ENCODE measurements at places on chromosomes 12 and 14.

- DNase-seq, result no peak
Measured at GRCh38 chr12:52464897-52465296, 8.7 kb downstream of the KRT6C start.

- no peak for DNase-seq
Measured at GRCh38 chr14:96844857-96845570, 47.8 kb downstream of the VRK1 start.

- no peak for DNase-seq
Measured at GRCh38 chr12:25764409-25764808, 194.1 kb upstream of the RASSF8 start.

GRCh38 chr14:68286667-68287066 lies 467.1 kb downstream of the RAD51B start:
- no peak for DNase-seq

GRCh38 chr14:92254786-92255185 lies 68.2 kb upstream of the SLC24A4 start:
- DNase-seq, result no peak

DNA sequence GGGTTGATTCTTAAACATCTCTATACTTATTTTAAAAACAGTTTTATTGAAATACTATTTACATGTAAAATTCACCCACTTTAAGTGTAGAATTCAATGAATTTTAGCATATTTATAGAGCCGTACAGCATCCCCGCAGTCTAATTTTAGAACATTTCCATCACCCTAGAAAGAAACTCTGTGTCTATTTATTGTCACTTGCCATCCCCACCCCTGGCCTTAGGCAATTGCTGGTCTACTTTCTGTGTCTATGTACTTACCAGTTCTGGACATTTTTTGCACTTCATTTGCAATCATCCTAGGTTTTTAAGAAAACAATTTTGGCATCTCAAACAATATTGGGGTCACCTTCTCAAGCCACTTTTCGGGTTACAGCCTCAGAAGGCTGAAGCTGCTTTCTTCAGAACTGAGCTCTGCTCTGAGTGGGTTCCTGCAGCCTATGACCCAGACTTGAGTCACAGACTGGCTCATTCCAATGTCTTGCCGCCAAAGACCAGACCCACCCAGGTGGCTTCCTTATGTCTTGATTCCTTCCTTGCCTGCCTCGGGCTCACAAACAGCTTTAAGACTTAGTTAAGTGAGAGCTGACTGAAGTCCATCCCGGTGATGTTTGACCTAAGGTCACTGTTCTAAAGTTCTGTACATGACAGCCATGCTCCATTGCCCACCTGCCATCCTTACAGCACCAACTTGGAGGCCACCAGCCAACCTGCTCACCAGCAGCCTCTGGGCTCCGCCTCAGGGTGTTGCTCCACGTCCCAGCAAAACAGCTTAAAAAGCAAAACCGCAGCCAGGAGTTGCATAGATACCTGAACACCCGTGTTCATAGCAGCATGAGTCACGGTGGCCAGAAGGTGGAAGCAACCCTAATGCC lies 131.5 kb downstream of the CHST11 start:
- DNase-seq, result no peak

- no peak for DNase-seq
Measured at GRCh38 chr14:68028075-68028474, 208.5 kb downstream of the RAD51B start.

DNA sequence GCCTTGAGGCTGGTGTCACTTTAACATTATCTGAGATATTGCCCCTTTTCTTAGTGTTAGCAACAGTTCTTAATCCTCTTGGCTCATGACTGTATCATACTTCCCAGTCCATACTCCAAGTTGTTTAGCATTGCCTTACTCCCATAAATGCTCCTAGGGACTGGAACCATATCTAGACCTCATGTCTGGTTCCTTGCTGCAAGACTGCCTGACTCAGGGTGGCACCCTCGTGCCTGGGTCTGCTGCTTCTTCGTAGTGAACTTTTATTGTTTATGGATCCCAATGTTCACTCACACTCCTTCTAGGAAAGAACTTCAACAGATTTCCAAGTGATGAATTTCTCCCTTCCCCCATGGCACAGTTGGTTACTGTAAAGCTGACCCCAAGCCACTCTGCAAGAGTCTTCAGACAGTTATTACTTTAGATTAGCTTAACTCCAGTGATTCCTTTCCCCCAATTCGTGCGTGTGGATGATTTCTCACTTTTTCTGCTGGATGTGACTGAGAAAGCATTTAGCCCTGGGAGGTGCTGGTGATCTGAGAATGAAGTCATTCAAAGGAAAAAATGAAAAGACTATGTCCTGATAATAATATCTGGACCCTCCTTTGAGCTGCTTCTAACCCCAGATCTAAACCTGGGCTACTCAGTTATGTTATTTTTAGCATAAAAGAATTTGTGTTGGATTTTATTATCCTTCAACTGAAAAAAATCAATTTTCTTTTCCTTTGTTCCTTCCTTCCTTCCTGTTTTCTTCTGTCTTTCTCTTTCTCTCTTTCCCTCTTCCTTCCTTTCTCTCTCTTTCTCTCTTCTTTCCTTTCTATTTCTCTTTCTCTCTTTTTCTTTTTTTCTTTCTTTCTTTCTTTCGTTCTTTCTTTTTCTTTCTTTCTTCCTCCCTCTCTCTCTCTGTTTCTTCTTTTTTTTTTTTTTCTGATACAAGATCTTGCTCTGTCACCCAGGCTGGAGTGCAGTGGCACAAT lies 47.5 kb upstream of the PPP1R12A start:
- DNase-seq, result no peak

DNA sequence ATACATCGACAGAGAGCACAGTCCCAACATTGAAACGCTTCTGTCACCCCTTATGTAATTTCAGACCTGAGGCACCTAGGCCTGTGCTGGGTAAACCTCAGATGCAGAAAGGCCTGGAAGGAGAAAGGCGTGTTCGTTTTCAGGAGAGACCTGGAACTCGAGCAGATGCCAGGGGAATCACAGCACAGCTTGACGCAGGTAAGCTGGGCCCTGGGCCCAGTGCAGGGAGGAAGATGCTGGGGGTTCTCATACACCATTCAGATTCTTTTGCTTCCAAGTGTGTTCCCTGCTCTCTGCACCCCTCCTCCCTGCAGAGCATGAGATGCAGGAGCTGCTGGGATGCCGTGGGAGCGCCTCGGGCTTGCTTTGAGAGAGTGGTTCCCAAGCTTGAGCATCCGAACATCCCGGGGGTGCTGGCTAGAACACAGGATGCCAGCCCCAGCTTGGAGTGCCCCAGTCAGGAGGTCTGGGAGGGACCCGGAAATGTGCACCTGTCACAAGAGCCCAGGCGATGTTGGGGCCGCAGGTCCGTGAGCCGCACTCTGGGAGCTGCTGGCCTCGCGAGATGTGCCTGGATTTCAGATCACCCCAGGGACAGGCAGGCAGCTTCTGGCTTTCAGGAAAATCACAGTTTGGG lies 35.9 kb downstream of the FZD10 start:
- no peak for DNase-seq

- no peak for DNase-seq
Measured at GRCh38 chr12:77847680-77848431, 17.2 kb downstream of the NAV3 start.

GRCh38 chr14:73973497-73973896 lies 23.4 kb downstream of the COQ6 start:
- DNase-seq, result no peak

GRCh38 chr14:36981832-36982529 lies 190.4 kb downstream of the SLC25A21 start:
- DNase-seq, result no peak

DNA sequence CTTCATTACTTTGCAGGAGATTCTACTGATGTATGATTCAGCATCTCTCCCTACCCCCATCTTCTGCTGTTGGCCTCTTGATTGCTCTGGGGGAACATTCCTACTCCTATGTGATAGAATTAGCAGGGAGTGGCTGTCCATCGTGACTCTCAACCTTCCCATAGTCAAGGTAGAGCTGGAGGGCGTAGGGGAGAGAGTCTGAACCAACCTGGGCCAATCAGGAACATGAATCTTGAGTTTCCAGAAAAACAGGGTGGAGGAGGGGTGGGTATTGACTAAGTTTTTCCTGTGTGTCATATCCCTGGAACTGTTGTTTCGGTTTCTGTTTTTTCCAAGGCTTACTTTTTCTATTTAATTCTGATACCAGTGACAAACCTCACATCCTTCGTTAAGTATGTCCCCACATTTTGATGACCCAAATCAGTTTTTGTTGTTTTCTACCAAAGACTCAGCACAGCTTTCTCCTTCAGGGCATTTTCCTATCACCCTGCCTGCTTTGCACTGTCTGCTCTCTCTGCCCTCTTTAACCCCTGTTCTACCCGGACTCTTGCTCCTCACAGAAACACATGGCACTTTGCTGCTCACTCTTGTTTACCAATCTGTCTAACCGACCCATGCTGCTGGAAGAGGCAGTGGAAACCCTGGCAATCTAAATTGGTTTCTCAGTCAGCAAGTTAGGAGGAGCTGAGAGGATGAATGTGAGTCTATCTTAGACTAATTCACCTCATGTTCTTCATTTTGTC lies 1428.3 kb downstream of the AACS start:
- no peak for DNase-seq

GRCh38 chr12:113926788-113927187 lies 39.3 kb downstream of the RBM19 start:
- no peak for DNase-seq

DNA sequence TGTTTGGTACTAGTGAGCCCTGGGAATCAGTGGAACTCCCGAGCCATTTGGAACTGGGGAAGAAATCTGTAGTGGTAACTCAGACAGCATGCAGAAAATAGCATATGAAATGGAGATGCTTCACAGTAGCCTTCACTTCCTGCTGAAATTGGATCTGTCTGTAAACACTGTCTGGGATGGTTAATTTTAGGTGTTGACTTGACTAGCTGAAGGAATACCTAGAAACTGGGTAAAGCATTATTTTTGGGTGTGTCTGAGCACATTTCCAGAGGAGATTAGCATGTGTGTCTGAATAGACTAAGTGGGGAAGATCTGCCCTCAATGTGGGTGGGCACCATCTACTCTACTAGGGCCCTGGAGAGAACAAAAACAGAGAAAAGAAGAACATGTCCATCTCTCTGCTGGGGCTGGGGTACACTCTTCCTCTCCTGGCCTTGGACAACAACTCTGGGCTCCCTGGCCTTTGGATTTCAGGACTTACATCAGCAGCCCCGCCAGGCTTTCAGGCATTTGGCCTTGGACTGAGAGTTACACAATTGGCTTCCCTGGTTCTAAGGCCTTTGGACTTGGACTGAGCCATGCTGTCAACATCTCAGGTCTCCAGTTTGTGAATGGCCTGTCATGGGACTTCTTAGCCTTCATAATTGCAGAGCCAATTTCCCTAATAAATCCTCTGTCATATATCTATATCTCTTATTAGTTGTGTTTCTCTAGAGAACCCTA lies 14.0 kb upstream of the CRADD start:
- no peak for DNase-seq

- DNase-seq, result peak; percentile 44
Measured at GRCh38 chr12:113098441-113099028, 37.0 kb downstream of the RASAL1 start.

GRCh38 chr14:77889971-77890442 lies 90.1 kb downstream of the ADCK1 start:
- no peak for DNase-seq

DNA sequence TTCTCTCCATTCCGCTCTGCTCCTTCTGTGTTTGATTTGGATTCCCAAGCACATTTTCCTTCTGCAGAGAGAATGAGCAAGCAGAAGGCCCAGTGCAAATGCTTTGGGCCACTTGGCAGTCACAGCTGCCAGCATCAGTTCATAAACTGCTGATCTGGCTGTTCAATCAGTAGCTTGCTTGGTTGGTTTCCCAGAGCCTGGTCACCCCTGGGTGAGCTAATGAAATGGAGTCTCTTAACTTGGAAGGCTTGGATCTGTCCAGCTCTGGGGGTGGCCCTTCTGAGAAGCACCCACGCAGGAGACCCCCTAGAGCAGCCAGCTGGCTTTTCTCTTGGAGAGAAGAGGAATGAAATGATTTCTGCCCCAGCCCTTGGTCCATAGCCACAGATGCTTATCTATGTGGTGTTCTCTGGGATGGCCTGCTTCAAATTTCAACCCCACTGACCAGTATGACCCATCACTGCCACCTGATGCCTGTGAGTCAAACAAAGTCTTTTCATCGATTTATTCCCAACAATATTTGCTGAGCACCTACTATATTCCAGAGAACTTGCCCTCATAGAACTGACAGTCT lies 30.3 kb downstream of the FAIM2 start:
- DNase-seq, result no peak

DNA sequence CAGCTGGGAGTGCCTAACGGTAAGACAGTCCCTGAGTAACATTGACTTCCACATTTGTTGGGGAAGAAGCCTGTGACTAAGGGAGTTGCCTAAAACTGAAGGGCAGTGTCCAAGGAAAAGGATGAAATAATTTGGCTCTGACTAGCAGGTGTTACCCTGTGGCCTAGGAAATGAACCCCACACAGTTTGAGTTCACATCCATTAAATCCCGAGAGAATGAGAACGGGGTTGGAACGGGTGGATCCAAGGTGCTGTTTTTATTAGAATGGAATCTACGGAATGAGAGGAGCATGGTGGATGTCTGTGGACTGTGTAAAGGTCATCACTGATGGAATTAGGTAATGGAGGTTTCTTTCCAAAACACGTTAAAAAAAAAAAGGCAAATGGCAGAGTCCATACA lies 324.0 kb downstream of the MED13L start:
- no peak for DNase-seq

- no peak for DNase-seq
Measured at GRCh38 chr12:96882862-96883261, 24.2 kb upstream of the NEDD1 start.

GRCh38 chr12:97275728-97276590 lies 186.6 kb upstream of the RMST start:
- no peak for DNase-seq

DNA sequence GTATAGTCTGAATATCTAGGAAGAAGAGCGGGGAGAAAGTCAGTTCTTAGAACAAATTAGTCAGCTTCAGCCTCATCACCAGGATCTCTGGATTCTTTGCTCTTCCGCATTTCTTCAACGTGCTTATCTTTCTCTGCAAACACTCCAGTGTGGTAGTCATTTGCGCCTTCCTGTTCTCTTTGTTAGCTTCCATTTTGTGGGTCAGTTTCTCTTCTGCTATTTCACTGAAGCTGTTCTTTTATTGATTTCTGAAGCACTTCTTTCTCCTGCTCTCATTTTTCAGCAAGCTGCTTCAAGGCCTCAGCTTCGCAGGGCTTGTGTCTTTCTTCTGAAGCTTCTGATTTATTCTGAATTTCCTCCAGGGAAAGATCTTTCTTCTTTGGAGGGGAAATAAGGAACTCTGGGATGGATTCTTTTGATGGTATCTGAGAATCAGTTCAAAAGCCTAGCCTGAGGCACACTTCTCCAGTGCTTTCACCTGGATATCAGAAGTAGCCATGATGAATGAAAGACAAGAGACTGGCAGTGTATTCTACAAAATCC lies 13.5 kb downstream of the AMN1 start:
- DNase-seq, result no peak
